HCT116 (cell line): ENCODE measurements at places on chromosomes 4 and X. TPM values are rescaled to one million over a fixed set of nuclear protein-coding genes. Genes with fewer than 3 reads are reported as not detected.

The GRPR gene
- total RNA-seq, result 0.15 TPM

DNA sequence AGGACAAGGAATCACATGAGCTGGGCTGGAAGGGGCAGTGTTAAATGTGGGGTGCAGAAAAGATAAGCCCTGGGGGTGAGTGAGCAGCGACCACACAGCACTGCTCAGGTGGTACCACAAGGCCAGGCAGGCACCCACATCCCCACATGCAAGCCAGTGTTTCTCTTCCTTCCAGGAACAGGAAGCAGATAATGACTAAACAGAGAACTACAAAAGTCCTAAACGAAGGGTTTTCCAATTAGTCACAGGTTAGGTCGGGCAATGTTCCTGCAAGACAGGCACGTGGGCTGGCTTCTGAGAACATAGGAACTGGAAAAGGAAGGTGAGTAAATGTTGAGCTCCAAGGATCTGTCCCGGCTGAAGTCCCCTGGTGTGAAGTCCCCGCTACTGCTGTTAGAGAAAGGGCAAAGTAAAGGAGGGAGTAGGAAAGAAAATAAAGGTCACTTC lies 19.5 kb downstream of the RELL1 start:
- H3K4me1 ChIP-seq, result peaks cover 44% of the 10 kb centered on the region
- peak overlapping the region; percentile 16 for H3K4me3 ChIP-seq
- no peaks in the 10 kb centered on the region for H3K27me3 ChIP-seq

The SAT1 gene
- 821 TPM for total RNA-seq

GRCh38 chr4:56860781-56861180 lies 39.3 kb upstream of the SPINK2 start:
- no peak for DNase-seq
- no peak overlapping the region for H3K27ac ChIP-seq
- H3K36me3 ChIP-seq, result no peaks in the 10 kb centered on the region
- H3K4me1 ChIP-seq, result no peaks in the 10 kb centered on the region
- no peaks in the 10 kb centered on the region for H3K27me3 ChIP-seq
- no peak overlapping the region for H3K4me3 ChIP-seq

DNA sequence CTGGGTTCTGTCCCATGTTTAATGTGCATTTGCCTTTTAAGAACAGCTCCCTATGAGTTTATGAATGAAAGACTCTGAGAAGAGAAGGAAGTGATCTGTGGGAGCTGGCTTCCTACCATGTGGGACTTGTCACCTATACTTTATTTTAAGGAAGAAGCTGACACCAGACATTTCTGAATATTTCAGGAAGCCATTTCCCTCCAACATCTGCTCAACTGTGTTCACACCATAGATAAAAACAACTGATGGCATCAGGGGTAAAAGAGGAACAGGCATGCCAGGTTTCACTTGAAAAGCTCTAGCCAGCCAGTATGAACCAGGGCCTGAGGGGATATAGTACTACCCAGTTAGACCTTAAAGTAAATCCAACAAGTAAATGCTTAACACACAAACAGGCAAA lies 116.0 kb downstream of the COL4A6 start:
- no peaks in the 10 kb centered on the region for H3K27me3 ChIP-seq
- DNase-seq, result no peak
- H3K4me3 ChIP-seq, result no peak overlapping the region

DNA sequence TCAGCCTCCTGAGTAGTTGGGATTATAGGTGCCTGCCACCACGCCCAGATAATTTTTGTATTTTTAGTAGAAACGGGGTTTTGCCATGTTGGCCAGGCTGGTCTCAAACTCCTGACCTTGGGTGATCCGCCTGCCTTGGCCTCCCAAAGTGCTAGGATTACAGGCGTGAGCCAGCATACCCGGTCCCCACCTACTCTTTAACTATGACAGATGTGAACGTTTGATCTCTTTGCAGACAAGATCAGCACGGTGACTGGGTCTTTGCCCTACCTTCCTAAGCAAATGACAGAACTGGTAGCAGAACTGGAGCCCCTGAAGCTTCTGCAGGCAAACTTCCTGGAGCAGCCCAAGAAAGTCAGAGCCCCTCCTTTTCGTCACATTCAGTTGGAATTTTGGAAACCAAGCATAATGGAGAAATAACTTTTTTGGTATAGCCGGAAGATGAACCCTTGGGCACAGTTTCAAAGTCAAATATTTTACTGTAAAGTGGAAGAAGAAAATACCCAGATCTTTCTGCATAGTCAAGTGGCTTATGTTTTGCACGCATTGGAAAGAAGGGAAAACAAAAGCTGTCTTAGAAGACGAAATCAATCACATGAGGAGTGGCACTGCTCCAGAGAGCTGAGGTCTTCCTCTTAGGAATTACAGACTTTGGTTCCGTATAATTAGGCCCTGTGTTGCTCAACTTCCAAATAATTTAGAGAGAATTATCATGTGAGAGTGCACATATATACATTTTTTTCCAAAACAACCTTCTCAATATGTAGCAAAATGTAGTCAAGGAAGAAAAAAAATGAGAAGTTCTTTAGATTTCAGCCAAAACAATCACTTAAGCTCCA lies 90.6 kb downstream of the SORBS2 start:
- H3K36me3 ChIP-seq, result no peaks in the 10 kb centered on the region
- H3K4me3 ChIP-seq, result no peak overlapping the region
- no peaks in the 10 kb centered on the region for H3K4me1 ChIP-seq
- no peak overlapping the region for H3K27ac ChIP-seq
